ENCODE measurements at places on chromosomes 3 and 15. TPM values are rescaled to one million over a fixed set of nuclear protein-coding genes. Genes with fewer than 3 reads are reported as not detected.

- H3K27ac ChIP-seq: no peak overlapping the region
- H3K4me1 ChIP-seq: no peaks in the 10 kb centered on the region
- DNase-seq: no peak
- H3K27me3 ChIP-seq: no peaks in the 10 kb centered on the region
- no peaks in the 10 kb centered on the region for H3K36me3 ChIP-seq
Measured at GRCh38 chr3:149216193-149216869, 5.3 kb downstream of the CP start.

- no peaks in the 10 kb centered on the region for H3K36me3 ChIP-seq
- no peaks in the 10 kb centered on the region for H3K4me1 ChIP-seq
- DNase-seq: no peak
- H3K27me3 ChIP-seq: no peaks in the 10 kb centered on the region
- H3K27ac ChIP-seq: no peak overlapping the region
Measured at GRCh38 chr3:10532939-10533736, 27.8 kb upstream of the ATP2B2 start.

GRCh38 chr3:55305696-55306485, 181.2 kb downstream of the WNT5A start:
- no peaks in the 10 kb centered on the region for H3K4me1 ChIP-seq
- H3K27me3 ChIP-seq: no peaks in the 10 kb centered on the region
- H3K27ac ChIP-seq: no peak overlapping the region
- no peak overlapping the region for H3K4me3 ChIP-seq
- H3K36me3 ChIP-seq: no peaks in the 10 kb centered on the region

DNA sequence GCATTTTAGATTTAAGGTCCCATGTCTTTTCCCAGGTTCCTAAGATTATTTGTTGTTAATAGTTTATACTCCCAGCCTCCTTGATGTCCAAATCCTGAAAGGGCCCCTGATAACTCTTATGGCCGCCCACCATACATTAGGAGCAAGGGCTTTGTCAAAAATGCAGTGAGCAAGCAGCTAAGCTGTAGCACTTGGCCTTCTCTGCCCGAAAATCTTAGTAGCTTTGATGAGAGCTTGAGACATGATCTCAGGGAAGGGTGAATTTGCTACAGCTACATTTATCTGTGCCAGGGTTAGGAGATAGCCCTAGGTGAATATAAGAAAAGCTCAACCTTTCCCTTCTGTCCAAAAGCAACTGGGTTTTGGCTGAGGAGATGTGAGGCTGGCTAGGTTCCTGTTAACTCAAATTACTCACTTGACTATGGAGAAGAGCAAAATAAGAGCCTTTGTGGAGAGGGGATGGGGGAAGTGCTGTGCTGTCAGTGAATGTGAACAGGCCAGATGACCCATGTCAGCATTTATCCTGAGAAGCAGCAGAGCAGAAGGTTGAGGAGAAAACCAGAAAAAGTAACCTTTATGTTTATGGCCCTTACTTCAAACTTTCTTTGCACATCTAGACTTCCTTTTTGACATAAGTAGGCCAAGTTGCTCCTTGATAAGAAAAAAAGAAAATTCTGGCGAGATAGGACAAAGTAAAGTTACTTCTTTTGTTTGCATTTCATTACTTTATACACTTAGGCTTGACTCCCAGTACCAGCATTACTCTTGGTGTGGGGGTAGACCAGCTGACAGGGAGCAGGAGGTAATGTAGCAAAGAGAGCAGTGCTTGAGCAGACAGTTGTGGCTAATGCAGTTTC, 21.1 kb downstream of the MAPK6 start:
- no peak for DNase-seq
- no peaks in the 10 kb centered on the region for H3K4me1 ChIP-seq
- no peaks in the 10 kb centered on the region for H3K27me3 ChIP-seq
- H3K36me3 ChIP-seq: no peaks in the 10 kb centered on the region
- no peak overlapping the region for H3K4me3 ChIP-seq

- H3K27me3 ChIP-seq: no peaks in the 10 kb centered on the region
- no peak overlapping the region for H3K27ac ChIP-seq
- no peak for DNase-seq
- H3K4me1 ChIP-seq: no peaks in the 10 kb centered on the region
- H3K36me3 ChIP-seq: peaks cover 41% of the 10 kb centered on the region
Measured at GRCh38 chr3:44942202-44942921, 33.6 kb downstream of the ZDHHC3 start.

Gene CRELD1
- total RNA-seq: 32.9 TPM

Gene NECTIN3
- 0.26 TPM for total RNA-seq

Gene ABI3BP
- not detected for total RNA-seq

Gene BUB1B
- total RNA-seq: 1.9 TPM
